ENCODE measurements at places on chromosomes 11 and 22.

DNA sequence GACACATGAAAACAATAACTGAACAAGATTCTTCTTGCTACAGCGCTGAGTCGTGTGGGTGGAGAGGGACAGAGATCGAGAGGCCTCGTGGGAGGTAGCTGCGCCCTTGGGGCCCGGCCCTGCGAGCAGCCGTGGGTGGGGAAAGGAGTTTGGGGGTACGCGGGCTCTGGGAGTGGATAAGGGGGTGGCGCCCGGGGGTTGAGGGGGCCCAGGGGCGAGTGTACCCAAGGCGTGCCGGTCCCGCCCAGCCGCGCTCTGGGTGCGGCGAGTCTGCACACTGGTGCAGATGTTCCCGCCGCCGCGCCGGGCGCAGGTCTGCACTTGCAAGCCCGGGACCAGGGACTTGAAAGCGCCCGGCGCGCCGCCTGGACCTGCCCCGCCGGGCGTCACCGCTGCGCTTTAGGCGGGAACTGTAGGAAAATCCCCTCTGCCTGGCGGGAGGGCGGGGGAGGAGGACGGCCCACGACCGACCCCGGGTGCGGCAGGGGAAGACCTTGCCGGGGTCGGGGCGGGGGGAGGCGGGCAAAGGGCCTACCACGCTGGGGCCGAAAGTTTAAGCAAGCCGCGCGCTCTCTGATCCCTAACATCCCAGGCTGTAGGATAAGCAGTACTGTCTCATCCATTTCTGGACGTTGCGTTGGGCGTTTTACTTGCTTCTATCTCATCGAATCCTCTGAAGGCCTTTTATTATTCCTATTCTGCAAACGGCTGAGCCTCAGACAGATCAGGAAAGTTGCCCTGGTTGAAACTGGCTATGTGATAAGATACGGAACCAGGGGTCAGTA, 1.4 kb upstream of the KREMEN1 start:
- peak; percentile 88 for DNase-seq

DNA sequence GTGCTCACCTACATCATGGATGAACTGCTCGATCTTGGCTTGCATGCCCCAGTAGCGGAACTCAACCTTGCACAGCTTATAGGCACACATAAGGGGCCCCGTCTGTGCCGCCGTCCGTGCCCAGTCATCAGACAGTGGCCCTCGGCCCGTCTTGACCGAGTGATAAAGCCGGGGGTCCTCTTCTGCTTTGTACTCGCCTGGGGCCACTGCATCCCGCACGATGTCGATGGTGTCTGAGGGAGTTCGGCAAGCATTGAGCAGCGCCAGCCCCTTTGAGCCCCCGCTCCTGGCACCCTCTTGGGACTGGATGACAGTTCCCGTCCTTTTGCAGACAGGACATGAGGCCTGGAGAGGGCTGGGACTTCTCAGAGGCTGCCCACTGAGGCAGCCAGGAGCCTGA, 3.3 kb downstream of the PITPNM1 start:
- no peak for DNase-seq

DNA sequence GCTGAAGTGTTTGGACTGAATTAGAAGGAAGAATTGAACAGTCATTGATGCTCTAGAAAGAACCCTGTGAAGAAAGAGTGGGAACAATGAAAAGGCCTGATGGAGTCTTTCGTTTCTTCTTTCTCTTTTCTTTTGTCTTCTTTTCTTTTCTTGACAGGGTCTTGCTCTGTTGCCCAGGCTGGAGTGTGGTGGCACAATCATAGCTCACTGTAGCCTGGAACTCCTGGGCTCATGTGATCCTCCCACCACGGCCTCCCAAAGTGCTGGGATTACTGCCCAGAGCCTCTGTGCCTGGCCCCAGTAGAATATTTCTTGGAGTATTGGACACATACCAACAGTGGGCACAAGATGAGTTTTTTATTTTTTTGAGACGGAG, 1.1 kb downstream of the FEN1 start:
- DNase-seq: no peak

DNA sequence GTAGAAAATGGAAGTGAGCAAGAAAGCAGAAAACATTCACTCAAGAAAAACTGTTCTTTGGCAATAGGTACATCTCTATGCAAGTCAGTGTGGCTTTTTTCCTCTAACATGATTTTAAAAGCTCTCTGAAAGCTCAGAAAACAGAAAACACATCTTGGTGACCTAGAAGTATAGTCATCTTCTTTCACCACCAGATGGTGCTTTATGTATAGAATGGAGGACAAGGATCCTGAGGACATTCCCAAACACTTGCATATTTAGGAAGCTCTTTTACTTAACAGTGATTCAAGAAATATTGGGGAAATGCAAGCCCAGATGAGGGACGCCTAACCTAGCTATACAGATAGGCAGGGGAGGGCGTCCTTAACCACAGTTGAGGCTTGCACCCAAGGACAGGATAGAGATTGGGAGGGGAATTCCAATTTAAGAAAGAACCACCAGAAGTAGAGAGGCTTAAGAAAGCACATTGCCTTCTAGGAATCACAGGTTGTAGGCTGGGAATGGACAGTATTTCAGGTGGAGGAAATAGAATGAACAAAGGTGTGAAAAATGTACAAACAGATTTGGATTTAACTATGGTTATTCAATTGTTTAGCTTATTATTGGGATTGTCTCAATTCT, 13.8 kb upstream of the CCDC81 start:
- DNase-seq: no peak

- no peak for DNase-seq
These were observed 446.6 kb downstream of the TBC1D22A start for GRCh38 chr22:47209040-47209514.

DNA sequence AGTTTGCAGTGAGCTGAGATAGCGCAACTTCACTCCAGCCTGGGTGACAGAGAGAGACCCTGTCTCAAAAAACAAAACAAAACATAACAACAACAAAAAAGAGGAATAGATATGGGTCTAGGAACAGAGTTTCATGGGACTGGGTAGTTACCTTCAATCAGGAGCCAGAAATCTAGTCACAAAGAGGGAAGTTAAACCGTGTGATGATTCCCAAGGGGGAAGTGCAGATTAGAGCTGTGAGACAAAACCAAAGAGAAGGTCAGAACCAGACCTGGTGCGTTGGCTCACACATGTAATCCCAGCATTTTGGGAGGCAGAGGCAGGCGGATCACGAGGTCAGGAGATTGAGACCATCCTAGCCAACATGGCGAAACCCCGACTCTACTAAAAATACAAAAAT, 42.1 kb upstream of the LARGE1 start:
- DNase-seq: no peak

DNA sequence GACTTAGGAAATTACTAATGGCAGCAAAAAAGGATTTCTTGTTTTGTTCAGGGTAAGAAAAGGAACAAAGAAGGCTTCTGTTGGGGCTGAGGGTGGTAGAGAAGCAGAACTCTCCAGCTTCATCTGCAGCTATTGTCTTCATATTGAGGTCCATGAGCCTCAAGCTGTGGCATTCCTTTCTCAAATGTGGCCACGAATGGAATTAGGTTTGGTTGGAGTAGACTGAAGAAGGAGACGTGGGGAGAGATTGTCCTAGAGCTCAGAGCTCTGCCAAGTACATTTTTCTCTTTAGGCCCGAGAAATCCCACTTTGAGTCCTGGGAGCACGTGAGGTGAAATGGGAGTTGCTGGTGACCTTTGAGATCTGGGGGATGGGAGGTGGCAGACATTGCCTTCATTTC, 25.8 kb upstream of the MYOD1 start:
- no peak for DNase-seq

DNA sequence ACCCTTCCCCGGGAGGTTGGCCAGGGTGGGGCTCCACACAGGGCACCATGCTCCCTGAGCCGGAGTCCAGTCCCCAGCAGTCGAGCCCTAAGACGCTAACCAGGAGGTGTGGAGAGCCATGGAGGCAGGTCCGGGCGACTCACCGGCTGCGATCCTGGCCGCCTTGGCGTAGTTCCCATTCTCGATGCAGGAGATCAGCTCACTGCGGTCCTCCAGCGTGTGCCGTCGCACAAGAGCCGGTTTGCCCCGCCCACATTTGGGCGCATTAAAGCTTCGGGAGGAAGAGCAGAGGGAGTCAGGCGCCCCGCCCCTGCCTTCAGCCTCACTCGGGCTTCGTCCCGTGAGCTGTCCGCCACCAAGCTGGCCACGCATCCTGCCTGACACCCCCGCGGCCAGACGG, 50.8 kb downstream of the BRD1 start:
- no peak for DNase-seq

- DNase-seq: peak; percentile 65
These were observed 10.5 kb downstream of the ELFN2 start for GRCh38 chr22:37416827-37417226.

- peak; percentile 88 for DNase-seq
These were observed 19.1 kb downstream of the SYT13 start for GRCh38 chr11:45267052-45267451.

DNA sequence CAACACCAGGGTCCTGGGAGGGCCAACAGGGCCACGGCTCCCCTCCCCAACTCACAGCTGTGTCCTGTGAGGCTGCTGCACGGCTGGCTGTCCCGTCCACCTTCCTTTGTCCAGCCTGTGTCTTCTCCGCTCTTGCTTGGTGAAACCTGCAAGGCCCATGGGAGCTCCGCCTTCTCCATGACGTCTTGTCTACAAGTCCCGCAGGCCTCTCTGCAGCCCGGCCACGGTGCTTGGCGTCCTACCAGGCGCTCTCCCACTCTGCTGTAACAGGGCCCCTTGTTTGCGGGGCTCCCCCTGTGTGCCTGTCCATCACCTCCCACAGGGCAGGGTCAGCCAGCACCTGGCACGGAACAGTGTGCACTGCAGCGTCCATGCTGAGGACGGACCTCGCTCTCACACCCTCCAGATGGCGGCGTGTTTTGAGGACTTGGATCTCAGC, 866.8 kb downstream of the TBC1D22A start:
- peak; percentile 35 for DNase-seq

- DNase-seq: no peak
These were observed 42.9 kb downstream of the QSER1 start for GRCh38 chr11:32935462-32936029.

DNA sequence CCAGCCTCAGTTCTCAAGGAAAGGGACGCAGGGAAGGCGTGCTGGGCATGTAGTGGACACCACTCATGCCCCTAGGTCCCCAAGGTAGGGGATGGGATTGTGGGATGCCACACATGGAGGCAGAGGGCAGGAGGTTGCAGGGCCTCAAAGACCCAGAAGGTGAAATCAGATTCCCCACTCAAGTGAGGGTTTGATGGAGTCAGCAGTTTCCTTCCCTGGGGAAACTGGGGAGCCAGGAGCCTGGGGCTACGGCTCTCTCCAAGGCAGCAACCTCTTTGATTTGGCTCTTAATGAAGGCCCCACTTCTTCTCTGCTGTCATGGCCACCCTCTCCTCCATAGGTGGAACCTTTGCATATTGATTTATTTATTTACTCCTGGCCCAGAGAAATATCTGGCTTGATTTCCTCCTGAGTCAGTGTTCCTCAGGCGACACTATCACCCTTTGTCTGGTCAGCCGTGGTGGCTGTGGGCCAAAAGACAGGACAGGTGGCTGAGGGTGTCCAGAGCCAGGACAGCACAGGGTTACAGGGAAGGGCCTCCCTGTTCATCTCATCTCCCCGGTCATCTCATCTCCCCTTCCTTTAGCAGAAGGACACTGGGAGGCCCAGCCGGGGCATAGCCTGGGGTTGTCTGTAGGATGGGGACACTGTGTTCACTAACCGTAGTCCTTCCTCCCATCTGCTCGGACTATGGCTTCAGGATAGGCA, 9.6 kb downstream of the GNAZ start:
- no peak for DNase-seq

DNA sequence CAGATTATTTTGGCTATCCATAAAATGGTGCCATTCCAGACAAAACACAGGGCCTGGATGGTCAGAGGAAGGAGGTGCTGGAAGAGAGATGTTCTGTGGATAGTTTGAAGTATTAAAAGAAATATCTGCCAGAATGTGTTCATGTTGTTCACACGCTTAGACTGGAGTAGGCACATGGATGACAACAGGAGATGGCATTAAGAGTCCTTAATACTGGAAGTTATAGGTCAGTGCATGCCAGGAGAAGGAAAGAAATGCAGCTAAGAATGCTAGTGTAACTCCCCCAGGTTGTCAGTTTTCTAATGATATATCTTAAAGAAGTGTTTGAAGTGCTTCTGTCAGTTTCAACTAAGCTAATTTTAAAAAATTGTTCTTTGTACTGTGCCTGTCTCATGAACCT, 20.2 kb downstream of the KREMEN1 start:
- DNase-seq: no peak

- DNase-seq: no peak
These were observed 12.5 kb downstream of the MADD start for GRCh38 chr11:47282462-47282861.

- DNase-seq: no peak
These were observed 39.4 kb upstream of the CEP295 start for GRCh38 chr11:93622043-93622442.

DNA sequence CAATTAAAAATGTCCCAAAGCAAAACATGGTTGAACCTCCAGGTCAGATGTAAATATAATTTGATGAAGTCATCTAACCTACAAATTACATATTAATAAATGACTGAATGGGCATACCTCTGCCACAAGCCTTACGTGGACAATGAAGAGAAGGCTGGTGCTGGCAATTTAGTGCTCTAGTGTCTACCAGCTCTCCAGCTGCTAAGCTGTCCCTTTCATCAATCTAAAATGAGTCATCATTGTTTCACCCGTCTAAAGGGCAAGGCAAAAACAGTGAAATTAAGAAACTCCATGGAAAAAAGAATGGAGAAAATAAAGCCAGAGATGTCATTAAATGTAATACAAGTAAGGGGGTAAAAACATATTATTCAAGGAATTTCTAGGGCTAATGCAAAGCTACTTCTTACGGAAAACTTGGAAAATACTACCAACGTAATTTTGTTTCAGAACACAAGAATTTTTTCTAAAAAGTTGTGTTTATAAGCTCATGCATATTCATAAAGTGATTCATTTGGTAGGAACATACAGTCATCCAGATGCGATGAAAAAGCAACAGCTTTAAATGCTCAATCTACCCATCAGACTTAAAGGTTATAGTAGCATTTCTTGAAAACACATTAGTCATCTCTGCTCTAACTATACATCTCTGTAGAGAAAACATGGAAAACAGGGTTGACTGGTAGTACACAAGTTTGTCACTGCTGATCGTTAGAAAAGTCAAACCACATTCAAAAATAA, 71.5 kb downstream of the SIK3 start:
- DNase-seq: no peak

GRCh38 chr11:9069256-9069655, 22.1 kb downstream of the SCUBE2 start:
- no peak for DNase-seq

DNA sequence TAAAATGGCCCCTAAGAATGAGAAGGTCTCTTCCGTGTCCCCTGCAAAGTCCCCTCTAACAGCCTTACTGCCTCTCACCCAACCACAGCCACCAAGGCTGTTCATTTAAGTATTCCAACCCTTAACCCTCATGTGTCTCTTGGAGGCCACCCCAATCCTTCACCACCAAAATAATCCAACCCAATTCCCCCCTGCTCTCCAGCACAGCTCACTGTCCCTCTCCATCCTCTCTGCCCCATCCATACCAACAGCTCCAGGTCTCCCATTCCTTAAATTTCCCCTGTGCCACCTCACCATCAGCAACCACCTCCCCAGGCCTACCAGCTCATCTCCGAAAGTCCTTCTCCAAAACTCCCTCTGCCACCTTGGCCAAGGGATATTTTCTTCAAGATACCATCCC, 1.4 kb downstream of the FAM168A start:
- DNase-seq: no peak

- DNase-seq: no peak
These were observed 50.8 kb downstream of the BUD13 start for GRCh38 chr11:116721988-116722387.
